Activated CD4-positive, alpha-beta memory T cell treated with anti-CD3 and anti-CD28 coated beads, Interleukin-2, amount 10 ng/mL, durations not matched to agents 7 days and 5 days (primary cell): ENCODE measurements at places on chromosomes 1 and 21. TPM values are rescaled to one million over a fixed set of nuclear protein-coding genes. Genes with fewer than 3 reads are reported as not detected.

DNA sequence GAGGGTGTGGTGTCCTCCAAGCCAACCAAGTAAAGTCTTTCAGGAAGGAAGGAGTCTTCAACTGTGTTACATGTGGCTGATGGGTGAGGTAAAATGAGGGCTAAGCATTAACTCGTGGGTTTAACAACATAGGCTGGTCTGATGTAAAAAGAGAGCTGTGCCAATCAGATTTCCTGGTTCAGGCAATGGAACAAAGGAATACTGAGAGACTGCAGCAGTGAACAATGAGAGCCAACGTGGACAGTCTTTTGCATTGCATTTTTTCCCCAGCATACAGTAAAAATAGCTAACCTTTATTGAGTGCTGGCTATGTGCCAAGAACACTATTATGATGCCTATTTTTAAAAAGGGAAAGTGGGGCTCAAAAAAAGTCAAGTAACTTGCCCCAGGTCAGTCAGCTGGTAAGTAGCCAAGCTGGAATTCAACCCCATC, 31.1 kb downstream of the DLGAP3 start:
- H3K27me3 ChIP-seq, result peaks cover 23% of the 10 kb centered on the region
- H3K4me3 ChIP-seq, result no peak overlapping the region
- H3K4me1 ChIP-seq, result no peaks in the 10 kb centered on the region

- H3K4me1 ChIP-seq, result no peaks in the 10 kb centered on the region
- no peak overlapping the region for H3K4me3 ChIP-seq
- H3K27me3 ChIP-seq, result no peaks in the 10 kb centered on the region
Observed at GRCh38 chr1:81463936-81464837, 336.5 kb upstream of the ADGRL2 start.

- H3K27ac ChIP-seq, result no peak overlapping the region
- no peaks in the 10 kb centered on the region for H3K36me3 ChIP-seq
- no peak overlapping the region for H3K4me3 ChIP-seq
- no peak for DNase-seq
- peaks cover 4% of the 10 kb centered on the region for H3K4me1 ChIP-seq
- no peaks in the 10 kb centered on the region for H3K27me3 ChIP-seq
Observed at GRCh38 chr1:185477638-185478580, 160.9 kb upstream of the IVNS1ABP start.

DNA sequence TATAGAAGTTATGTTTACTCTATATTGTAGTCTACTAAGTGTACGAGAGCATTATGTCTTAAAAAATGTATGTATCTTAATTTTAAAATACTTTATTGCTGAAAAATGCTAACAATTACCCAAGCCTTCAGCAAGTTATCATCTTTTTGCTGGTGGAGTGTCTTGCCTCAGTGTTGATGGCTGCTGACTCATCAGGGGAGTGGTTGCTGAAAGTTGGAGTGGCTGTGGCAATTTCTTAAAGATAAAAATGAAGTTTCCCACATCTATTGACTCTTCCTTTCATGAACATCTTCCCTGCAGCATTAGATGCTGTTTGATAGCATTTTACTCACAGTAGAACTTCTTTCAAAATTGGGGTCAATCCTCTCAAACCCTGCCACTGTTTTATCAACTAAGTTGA, 95.8 kb downstream of the CDC7 start:
- H3K27ac ChIP-seq, result no peak overlapping the region
- H3K36me3 ChIP-seq, result peaks cover 2% of the 10 kb centered on the region
- peak; percentile 34 for DNase-seq
- no peak overlapping the region for H3K4me3 ChIP-seq

DNA sequence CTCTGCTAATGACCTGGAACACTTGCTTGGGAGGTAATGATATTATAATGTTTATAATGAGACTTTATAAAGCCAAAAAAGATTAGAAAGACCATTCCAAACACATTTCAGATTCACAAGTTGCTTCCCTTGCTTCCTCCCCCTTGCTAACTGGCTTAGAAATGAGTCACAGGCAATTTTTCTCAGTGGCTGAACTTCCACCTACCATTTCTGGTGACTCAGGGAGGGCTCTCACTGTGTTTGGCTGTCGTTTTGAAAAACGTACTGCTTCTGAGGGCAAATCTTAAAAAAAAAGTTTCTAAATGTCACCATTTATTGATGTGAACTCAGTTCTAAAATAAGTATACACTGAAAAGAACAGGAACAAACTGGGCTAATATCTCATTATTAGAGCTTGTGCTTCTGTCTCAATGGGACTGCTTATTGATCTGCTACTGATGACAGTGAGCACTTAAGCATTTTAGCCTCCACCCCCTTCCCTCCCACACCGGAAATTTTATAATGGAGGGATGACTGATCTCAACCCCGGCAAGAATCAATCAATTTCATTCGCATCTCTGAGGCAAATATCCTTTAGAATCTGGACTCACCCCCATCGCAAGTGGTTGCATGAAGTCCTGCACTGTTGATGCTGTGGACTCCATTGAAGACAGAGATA, 278.3 kb downstream of the KCTD3 start:
- H3K4me1 ChIP-seq, result no peaks in the 10 kb centered on the region
- H3K4me3 ChIP-seq, result no peak overlapping the region
- no peaks in the 10 kb centered on the region for H3K36me3 ChIP-seq
- no peak for DNase-seq
- H3K27ac ChIP-seq, result no peak overlapping the region

- no peak overlapping the region for H3K4me3 ChIP-seq
- no peaks in the 10 kb centered on the region for H3K4me1 ChIP-seq
- no peak overlapping the region for H3K27ac ChIP-seq
- no peaks in the 10 kb centered on the region for H3K27me3 ChIP-seq
- DNase-seq, result no peak
Observed at GRCh38 chr21:18164933-18165332, 79.7 kb upstream of the CHODL start.

- no peaks in the 10 kb centered on the region for H3K27me3 ChIP-seq
- H3K27ac ChIP-seq, result no peak overlapping the region
- H3K36me3 ChIP-seq, result no peaks in the 10 kb centered on the region
- DNase-seq, result no peak
- no peak overlapping the region for H3K4me3 ChIP-seq
Observed at GRCh38 chr1:64004451-64005025, 198.9 kb upstream of the UBE2U start.

- DNase-seq, result no peak
- peaks cover 24% of the 10 kb centered on the region for H3K36me3 ChIP-seq
- peaks cover 6% of the 10 kb centered on the region for H3K27me3 ChIP-seq
- H3K4me3 ChIP-seq, result no peak overlapping the region
- no peak overlapping the region for H3K27ac ChIP-seq
Observed at GRCh38 chr1:161096530-161096929, 1.6 kb upstream of the KLHDC9 start.

DNA sequence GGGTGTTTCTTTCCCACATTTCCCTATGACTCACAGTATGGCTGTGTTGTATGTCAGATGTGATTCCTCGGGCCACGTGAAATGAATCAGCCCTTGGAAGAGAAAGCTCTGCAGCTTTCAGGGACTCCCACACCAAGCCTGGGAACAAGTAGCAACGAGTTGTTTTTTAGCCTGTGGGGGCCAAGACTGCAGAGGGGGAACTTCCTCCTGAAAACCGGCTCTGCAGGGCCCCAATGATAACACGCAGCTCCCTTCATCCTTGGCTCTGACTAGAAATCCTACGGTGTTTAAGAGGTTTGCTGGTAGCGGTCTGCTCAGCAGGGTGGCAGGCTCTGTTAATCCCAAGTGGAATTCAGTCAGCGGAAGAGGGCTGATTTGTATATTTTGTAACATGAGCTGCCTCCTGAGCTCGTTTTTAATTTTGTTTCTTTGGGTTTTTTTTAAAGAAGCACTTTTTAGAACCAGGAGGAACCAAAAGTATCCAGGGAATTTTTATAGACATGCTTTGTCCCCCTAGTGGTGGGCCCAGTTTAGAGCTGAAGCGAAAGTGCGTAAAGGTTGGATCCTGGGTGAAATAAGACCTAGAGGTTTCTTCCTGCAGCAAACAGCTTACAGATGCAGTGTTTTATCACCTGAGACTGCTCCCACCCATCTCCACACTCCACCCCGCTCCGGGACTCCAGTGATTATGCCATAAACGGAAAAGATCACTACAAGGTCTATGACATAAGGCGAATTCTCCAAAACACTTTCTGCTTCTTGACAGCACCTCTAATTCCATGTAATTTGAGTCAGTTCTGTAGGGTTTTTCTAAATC, 48.8 kb downstream of the LAMC2 start:
- peaks cover 3% of the 10 kb centered on the region for H3K27me3 ChIP-seq
- no peak overlapping the region for H3K27ac ChIP-seq
- no peaks in the 10 kb centered on the region for H3K4me1 ChIP-seq
- no peak overlapping the region for H3K4me3 ChIP-seq
- H3K36me3 ChIP-seq, result no peaks in the 10 kb centered on the region

DNA sequence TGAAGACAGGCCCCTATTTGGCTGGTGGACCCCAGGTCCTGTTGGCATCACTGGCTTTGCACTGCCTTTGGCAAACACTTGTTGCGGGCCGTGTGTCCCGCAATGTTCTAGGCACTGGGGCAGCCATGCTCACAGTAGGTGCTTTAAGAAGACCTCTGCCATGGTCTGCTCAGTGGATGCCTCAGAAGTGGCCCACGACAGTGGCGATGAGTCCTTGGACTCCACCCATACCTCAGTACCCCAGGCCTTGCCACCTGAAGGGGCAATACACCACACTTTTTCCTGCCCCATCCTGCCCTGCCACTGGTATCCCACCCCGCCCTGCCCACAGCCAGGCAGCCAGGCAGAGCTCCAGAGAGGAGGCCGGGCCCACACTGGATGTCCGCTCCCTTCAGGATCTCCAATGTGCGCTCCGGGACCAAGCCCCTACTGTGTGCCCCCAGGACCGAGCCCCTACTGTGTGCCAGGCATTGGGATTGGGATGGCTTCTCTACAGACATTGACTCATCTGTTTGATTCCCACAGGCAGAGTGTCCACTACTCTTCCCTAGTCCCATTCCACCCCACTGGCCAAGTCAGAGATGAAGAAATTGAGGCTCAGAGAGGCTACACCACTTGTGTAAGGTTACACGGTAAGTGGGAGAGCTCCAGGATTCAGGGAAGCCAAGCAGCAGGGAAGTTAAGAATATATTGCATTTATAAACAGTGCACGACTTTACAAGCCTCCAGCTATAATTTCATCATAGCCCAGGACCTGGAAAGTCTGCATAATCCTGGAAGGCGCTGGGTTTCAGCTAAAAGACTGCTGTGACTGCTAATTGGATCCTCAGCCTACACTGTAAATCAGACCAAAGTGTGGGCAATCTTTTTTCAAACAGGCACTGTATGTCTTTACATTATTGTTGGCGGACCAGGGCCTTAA, 101.6 kb downstream of the DMRTB1 start:
- H3K36me3 ChIP-seq, result no peaks in the 10 kb centered on the region
- peaks cover 12% of the 10 kb centered on the region for H3K4me1 ChIP-seq

- DNase-seq, result no peak
- no peaks in the 10 kb centered on the region for H3K27me3 ChIP-seq
- H3K4me3 ChIP-seq, result no peak overlapping the region
- peaks cover 4% of the 10 kb centered on the region for H3K36me3 ChIP-seq
Observed at GRCh38 chr1:31639543-31639942, 5.1 kb downstream of the PEF1 start.

GRCh38 chr1:51516649-51517158, 2.4 kb downstream of the EPS15 start:
- DNase-seq, result no peak
- no peaks in the 10 kb centered on the region for H3K27me3 ChIP-seq
- peaks cover 9% of the 10 kb centered on the region for H3K36me3 ChIP-seq

- no peak for DNase-seq
- H3K4me3 ChIP-seq, result no peak overlapping the region
- peaks cover 4% of the 10 kb centered on the region for H3K4me1 ChIP-seq
- peaks cover 17% of the 10 kb centered on the region for H3K27me3 ChIP-seq
- H3K36me3 ChIP-seq, result no peaks in the 10 kb centered on the region
Observed at GRCh38 chr1:9068981-9069325, 482 bp downstream of the SLC2A5 start.

DNA sequence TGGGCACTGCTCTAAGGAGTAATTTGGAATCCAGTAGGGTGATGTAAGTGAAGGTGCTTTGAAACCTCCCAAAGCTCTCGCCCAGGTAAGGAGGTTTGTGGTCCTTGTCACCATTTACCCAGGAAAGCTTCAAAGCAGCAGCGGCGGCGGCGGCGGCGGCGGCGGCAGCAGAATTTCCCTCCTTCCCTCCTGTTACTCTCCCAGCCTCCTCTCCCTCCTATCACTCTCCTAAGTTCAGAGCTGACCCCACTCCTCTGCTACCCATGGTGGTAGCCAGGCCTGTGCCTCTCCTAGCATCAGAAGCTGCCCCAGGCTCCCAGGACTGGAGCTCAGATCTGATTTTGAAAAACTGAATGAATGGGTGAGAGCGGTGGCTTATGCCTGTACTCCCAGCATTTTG, 60.7 kb downstream of the ACBD3 start:
- no peaks in the 10 kb centered on the region for H3K27me3 ChIP-seq
- H3K4me3 ChIP-seq, result no peak overlapping the region
- no peak overlapping the region for H3K27ac ChIP-seq
- DNase-seq, result no peak
- peaks cover 62% of the 10 kb centered on the region for H3K4me1 ChIP-seq
- no peaks in the 10 kb centered on the region for H3K36me3 ChIP-seq

DNA sequence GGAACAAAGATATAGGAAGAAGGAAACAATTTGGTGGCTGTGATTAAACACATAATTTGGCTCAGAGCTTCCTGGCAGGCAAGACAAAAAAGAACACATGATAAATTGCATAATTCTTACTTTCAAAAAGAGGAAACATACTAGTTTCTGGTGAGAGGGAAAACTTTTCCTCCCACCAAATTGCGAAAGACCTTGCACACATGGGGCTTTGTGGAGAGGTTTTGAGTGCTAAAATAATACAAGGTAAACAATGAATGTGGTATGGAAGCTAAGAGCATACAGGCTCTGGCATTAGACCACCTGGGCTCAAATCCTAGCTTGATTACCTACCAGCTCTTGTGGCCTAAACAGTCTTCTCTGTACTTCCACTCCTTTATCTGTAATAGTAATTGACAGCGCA, 140.2 kb upstream of the HOOK1 start:
- no peaks in the 10 kb centered on the region for H3K4me1 ChIP-seq
- no peak overlapping the region for H3K27ac ChIP-seq
- no peak overlapping the region for H3K4me3 ChIP-seq
- no peak for DNase-seq

DNA sequence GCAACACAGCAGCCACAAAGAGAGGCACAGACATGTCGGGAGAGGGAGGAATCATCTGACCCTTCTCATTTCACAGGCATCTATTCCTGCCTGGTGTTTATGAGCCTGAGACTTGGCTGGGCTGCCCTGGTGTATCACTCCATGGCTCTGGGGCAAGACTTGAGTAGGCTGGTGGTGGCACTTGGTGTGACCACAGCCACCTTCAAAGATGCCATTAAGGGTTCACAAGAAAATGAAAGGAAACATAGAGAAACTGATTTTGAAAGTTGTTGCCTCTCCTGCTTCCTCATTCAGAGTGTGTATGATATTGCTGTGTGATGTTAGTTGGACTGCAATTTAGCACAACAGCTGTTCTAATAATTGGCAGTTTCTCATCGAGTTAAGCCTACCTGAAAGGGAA, 298.8 kb downstream of the FAM72C start:
- no peak for DNase-seq
- H3K4me1 ChIP-seq, result no peaks in the 10 kb centered on the region

The OLIG2 gene
- not detected for total RNA-seq

The FCRL2 gene
- total RNA-seq, result not detected

The BRDT gene
- total RNA-seq, result 0.58 TPM

The NPPA gene
- total RNA-seq, result not detected

The FCRL4 gene
- total RNA-seq, result not detected

The CAPN8 gene
- not detected for total RNA-seq

The TSPEAR gene
- not detected for total RNA-seq

The USH2A gene
- not detected for total RNA-seq
